ENCODE measurements at places on chromosomes 3 and 15.

DNA sequence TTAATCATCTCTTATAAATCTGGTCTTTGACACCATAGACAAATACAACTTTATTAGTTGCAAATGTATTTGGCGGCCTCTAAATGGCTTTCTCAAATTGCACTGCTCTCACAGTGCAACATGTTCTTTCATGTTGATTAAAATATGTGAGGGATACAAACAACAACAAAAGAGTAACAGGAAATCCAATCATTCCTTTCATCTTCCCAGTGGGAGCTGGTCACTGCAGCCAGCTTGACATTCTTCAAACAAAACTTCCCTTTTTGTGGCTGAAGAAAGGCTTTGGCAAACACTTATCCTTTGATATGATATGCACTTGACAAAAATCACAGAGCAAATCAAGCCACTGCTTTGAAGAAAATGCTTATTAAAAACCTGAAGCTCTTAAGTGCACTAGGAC lies 973.6 kb downstream of the EPHA3 start:
- DNase-seq, result no peak

- peak; percentile 63 for DNase-seq
Measured at GRCh38 chr3:182041668-182042291, 330.1 kb downstream of the SOX2 start.

DNA sequence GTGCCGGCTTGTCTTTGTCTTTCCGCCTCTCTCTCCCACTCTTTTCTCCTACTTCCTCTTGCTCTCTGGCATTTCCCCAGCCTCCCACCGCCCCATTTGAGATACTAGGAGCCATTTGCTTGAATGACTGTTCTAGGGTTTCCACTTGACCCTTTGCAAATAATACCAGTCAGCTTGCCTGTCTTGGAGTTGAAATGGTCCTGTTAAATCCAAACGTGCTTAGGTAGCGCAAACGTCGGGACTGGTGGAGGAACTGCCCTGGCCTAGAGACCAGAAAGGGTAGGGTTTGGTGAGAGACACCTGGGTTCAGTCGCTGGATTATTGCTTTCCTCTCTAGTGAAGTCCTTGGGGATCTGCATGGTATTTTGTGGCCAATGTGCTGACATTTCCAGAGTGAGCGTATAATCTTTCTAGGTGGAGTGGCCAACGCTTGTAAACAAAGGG lies 10.6 kb downstream of the ZIC1 start:
- no peak for DNase-seq

- no peak for DNase-seq
Measured at GRCh38 chr15:78778422-78778821, 32.8 kb downstream of the ADAMTS7 start.

Data from NCI-H1694 (cell line).